ENCODE measurements at places on chromosomes 16 and 17.

GRCh38 chr16:58464916-58465731 is 34.8 kb upstream of the NDRG4 start:
- peak; percentile 98 for DNase-seq

DNA sequence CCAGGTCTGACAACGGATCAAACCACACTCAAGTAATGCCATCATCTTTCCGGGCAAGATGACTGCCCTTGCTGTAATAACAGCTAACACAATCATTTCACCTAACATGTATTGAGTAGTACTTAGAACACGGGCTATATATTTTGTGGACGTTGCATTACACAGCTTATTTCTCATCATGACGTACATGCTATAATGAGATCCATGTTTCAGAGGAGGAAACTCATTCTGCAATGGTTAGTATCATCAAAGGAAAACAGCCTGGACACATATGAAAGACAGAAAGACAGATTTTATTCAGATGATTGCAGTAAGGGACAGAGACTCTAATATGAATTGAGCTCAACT is 446.7 kb downstream of the HS3ST3B1 start:
- no peak for DNase-seq

- DNase-seq, result no peak
These were observed 31.1 kb downstream of the RBFOX1 start for GRCh38 chr16:7363422-7364417.

GRCh38 chr17:42290577-42290976 is 2.3 kb downstream of the STAT5A start:
- DNase-seq, result no peak

DNA sequence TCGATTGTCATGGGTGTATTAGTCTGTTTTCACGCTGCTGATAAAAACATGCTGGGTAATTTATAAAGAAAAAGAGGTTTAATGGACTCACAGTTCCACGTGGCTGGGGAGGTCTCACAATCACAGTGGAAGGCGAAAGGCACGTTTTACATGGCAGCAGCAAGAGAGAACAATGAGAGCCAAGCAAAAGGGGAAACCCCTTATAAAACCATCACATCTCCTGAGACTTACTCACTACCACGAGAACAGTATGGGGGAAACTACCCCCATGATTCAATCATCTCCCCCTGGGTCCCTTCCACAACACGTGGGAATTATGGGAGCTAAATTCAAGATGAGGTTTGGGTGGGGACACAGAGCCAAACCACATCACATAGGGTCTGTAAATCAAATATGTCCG is 167.4 kb upstream of the XYLT1 start:
- no peak for DNase-seq

DNA sequence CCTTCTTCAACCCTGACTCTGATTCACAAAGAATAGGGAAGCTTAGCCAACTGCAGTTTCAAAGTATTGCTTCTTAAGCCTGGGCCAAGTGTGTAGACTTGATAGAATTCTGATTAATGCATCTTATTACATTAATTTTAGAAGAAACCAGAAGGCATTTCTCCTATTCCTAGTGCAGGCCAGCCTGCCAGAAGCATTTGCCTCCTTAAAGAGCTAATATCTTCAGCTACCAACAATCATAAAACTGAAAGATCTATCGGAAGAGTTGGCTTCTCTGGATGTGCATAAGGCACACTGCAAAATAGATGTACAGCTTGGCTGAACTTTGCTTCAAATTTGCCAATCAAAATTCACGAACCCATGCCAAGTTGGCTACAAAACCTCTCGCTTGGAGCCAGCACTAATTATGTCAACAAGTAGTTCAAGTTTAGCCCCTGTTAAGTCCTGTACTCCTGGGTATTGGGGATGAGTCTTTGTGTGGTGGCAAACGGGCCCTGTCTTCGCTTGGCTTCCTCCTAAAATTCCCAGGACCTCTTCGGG is 717.8 kb downstream of the WWOX start:
- no peak for DNase-seq

DNA sequence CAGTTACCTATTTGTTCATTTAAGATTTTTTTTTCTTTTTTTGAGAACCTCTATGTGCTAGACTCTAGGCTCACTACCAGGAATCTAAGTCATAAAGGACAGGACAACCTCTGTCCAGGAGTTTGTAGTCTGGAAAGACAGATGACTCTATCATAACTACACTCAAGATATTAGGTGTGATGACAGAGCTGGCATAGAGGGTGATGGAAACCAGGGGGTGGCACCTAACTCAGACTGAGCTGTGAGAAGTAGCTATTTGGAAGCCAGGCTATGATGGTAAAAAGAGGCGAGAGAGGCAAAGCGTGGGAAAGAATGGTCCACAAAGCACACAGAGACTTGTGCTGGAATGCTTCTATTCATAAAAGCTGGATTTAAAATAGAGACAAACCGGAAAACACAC is 372.3 kb downstream of the SEC14L1 start:
- DNase-seq, result no peak

DNA sequence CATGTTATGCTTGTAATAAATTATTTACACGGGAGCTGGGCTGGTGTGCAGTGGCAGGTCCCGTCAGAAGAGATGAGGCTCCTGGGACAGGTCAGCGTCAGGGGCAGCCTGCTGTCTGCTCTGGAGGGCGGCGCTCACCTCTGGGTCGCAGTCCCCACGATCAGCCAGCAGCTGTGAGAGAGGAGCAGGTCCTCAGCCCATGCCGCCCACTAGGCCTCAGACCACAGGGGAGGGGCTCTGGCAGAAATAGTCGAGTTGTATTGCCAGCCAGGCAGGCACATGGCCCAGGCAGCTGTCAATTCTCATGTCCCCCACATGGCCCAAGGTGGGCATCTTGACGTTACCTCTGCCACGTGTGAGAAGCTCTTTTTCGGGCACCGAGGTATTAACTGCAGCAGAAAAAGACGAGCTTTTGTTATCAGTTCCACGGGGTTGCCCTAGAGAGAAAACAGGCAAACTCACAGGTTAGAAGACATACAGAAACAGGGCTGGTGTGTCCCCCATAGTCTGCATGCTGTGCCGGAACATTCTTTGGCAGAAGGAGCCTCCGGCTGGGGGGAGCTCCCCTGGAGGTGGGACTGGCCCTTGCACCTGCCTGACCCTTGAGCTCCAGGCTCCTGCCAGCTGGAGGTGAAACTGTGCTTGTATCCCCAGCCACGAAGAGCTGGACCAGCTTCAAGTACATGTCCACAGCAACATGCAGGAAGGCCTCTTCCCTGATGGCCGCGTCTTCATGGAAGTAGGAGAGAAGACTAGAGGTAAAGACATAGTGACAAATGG is 17.4 kb downstream of the ZNF276 start:
- no peak for DNase-seq

GRCh38 chr17:49952209-49952911 is 16.6 kb upstream of the DLX4 start:
- DNase-seq, result peak; percentile 95

GRCh38 chr16:7550096-7550495 is 217.5 kb downstream of the RBFOX1 start:
- no peak for DNase-seq

GRCh38 chr16:12675852-12676251 is 127.8 kb downstream of the CPPED1 start:
- no peak for DNase-seq

DNA sequence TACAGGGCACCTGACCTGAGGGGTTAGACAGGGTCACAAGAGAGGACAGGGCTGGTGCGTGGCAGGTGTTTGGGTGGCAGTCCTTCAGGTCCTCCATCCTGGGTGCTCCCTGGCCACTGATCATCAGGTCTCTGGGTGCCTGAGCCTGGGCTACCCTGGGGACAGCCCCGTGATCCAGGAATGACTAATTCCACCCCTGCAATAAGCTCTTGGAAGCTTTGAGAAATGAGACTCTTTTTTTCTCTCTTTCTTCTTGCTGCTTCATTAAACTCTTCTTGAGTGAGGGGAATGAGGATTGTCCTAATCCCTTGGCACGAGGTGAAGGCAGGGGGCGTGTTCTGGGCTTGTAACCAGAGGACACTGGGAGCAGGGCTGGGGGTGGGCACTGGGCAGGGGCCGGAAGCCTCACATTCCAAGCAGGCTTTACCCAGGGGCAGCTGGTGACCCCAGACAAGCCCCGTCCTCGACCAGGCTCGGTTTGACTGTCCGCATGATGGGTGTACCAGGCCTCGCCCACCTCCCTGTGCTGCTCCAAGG is 21.4 kb upstream of the SPNS2 start:
- DNase-seq, result no peak

DNA sequence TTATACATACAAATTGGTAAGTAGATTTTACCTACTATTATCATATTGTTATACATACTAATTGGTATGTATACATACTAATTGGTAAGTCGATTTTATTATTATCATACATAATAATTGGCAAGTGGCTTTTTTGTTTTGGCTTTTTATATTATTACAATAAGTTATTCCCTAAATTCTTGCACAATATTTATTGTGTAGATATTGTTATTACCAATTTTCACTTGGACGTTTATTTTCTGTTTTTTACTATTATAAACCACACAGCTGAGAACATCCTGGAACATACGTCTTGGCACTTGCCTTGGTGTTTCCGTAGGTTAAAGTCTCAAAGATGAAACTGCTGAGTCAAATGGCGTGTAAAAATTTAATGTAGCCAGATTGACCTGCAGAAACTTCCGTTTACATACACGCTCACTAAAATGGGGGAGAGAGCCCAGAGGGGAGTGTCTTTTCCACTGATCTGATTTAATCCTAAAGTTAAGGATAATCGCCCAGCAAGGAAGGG is 18.9 kb downstream of the GNGT2 start:
- no peak for DNase-seq

DNA sequence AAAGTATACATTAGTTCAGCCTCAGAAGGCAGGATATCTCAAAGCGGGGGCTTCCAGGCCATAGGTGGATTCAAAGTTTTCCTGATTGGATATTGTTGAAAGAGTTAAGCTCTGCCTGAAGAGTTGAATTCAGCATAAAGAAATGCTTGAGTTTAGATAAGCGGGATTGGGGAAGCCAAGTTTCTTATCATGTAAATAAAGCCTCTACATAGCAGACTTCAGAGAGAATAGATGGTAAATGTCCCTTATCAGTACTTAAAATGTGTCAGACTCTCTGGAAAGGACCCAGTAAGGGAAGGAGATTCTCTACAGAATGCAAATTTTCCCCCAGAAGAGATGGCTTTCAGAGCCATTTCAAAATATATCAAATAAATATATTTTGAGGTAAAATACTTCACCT is 423.5 kb downstream of the SHISA9 start:
- DNase-seq, result no peak

GRCh38 chr17:43140396-43141332 is 15.5 kb upstream of the BRCA1 start:
- DNase-seq, result no peak

GRCh38 chr17:45666046-45666600 is 118.0 kb upstream of the CRHR1 start:
- no peak for DNase-seq

GRCh38 chr17:15893658-15894024 is 51.3 kb upstream of the ADORA2B start:
- DNase-seq, result no peak

DNA sequence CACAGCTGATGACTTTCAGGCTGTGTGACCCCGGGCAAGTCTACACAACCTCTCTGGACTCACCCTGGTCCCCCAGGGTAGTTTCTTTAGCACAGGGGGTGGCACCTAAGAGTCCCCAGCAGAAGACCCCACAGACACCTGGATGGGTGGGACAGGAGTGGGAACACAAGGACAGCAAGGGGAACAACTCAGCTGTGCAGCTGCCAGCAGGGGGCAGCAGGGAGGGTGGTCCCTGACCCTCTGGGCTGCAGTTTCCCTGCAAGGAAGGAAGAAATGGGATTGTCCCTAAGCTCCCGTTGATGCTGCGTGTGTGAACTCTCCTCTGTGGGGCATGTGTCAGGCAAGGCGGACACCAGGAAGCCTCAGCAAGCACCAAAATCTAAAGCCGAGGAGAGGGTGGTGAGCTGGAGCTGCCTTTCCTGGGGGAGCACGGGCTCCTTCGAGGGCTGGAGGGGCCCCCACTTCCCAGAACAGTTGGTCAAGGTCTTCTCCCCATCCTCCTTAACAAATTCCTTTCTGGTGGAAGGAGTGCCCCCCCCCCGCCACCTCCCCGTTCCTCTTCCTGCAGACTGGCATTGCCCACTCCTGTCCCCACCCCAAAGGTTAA is 24.1 kb upstream of the CDH5 start:
- DNase-seq, result peak; percentile 89

DNA sequence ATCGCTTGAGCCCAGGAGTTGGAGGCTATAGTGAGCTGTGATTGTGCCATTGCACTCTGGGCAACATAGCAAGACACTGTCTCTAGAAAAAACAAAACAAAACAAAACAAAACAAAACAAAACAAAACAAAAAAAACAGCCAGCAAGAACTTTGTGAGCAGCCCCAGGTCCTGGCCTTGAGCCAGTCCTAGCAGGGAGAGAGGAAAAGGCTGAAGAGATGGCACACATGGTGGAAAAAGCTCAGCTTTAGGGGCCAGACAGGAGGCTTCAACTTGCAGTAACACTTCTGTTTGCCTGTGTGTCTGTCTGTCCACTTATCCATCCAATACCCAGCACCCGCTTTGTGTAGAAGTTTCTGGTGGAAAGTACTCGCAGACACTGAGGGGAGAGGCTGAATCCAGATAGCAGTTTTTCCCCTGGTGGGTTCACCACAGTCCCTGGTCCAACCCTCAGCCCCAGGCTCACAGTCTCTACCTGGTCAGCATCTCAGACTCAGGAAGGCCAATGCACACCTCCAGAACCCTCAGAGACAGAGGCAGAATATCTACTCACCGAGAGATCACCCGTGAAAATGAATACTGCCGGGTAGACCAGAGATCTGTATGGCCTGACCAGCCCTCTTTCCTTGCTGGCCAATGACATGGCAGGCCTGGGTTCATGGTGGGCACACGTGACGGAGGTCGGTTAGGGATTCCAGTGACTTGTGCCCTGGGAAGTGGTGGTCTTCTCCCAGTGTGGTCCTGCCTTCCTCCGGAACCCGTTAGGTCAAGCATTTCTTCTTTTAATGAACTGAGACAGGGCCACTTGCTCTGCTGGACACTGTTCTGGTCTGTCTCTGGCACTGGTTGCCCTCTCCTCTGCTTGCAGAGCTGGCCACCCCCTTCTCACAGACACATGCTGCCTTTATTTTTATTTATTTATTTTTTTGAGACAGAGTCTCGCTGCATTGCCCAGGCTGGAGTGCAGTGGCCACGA is 79.5 kb upstream of the DNAJA2 start:
- DNase-seq, result no peak

GRCh38 chr17:41511116-41511515 is 5.7 kb upstream of the KRT13 start:
- no peak for DNase-seq

DNA sequence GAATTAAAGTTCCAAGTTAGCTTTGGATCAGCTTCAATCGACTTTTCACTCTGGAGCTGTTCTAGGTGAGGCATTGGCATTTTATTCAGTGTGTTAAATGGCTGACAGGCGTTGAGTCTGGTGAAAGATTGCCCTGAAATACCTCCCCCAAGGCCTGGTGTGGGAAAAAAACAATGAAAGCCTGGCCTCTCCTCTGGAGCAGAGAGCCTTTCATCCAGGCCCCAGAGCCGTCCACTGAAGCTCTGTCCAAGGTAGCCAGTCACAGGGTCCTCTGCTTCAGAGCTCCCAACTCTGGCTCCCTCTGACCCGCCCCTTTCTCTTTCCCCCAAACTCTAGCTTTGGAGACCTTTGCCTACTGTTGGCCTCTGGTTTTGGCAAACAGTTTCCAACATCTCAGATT is 123.6 kb upstream of the CRHR1 start:
- DNase-seq, result no peak

GRCh38 chr17:29138971-29139691 is 41.1 kb downstream of the MYO18A start:
- no peak for DNase-seq
